Stimulated activated CD8-positive, alpha-beta memory T cell treated with anti-CD3 and anti-CD28 coated beads, Interleukin-2, amount 100 ng/mL, for 48 hours (primary cell): ENCODE measurements at places on chromosomes 3 and 15.

DNA sequence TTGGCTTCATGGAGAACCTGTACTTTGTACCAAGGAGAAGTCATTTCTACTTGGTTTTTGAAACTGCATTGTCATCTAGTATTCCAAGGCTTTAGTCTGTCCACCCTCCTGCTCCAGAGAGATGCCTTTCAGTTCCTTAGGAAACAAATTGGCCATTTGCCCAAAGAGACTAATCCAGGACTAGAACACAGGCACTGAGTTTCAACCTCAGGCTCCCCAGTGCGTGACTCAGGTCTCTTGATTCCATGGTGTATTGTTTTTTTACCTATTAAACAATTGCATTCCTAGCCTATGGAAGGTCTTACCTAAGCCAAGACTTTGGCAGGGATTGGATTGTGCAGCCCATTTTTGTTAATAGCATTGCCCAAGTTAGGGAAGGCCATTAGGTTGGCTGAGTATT lies 214.8 kb upstream of the CTDSPL start:
- no peak for DNase-seq

- DNase-seq = no peak
Observed at GRCh38 chr3:170418422-170419398, at the start of gene CLDN11. Gene CLDN11, plus strand, starts transcription at chr3:170418868. Its CDS starts 199 bp downstream, at chr3:170419067.

DNA sequence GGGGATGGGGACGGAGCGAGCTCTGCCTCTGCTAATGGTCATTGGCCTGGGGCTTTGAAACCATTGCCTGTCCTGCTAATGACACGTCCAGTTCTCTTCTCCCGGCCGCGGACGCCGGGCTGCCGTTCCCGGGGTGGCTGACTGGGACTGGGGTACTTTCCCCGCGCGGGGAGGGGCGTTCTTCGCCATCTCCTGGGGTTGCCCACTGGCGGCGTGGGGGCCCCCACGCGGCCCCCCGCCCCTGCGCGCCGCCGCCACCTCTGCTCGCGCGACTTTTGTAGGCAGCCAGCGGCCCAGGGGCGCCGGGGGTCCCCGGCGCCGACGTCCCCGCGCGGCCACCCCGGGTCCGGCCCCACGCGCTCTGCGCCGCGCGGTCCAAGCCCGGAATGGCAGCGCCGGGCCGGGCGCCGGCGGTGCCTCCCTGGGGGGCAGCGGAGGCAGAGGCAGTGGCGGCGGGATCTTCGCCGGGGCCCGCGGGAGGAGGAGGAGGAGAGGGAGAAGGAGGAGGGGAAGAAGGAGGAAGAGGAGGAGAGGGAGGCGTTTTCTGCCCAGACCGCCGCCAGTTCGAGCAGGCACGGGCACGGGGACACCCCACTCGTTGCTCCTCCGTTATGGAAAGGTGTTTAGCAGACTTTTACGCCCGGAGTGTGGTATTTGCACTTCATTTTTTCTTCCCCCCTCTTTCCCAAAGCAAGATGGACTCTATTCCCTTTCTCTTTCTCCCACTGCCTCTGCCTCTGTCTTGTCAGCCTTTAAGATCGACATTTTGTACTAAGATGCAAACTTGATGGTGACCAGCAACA lies 2.3 kb downstream of the BBX start:
- peak; percentile 13 for DNase-seq

DNA sequence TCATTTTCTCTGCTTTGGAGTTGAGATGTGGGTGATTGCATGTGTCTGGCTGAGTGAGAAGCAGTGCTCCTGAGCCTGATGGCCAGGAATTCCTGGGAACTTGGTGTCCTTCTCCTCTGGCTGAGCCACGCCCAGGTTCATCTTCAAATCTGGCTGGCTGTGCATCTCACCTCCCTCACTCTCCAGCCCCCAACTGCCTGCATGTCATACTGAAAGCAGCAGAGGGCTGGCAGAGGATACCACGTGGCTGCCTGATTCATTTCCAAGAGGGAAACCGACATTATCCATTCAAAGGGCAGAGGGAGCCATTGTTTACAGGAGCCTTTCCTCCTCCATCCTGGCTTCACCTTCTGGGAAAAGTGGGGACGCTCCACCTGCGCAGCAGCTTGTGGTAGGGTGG lies 57.4 kb downstream of the ABHD5 start:
- no peak for DNase-seq

DNA sequence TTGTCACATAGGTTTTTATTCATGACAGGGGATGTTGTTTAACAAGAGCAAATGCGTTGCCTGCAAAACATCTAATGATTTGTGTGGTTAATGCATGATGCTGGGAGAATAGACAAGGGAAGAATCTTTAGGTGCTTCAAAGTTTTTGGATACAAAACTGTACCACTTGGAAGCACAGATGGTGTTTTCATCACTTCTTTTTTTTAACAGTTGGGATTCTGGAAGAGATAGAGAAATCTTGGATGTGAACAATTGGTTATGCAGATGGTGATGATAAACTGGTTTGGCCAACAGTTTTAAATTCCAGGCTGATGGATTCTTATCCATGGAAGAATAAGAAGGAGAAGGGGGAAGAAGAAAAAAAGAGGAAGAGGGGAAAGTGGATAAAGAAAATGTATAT lies 379.4 kb downstream of the KCNH8 start:
- DNase-seq = no peak

DNA sequence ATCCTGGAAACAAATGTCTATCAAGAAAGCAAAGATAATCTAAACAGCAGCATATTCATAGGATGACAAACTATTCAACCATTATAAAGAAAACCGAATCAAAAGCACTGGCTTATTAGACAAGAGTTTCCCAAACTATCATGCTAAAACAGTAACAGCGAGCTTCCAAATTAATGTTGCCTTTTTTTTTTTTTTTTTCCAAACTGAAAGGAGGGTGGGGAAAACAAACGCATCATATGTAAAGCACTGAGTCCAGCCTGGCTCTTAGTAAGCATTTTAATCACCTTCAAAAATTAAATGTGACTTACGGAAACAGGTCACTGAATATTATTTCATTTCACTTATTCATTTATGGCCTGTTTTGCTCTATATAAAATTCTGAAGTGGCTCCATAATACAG lies 2.3 kb downstream of the TJP1 start:
- no peak for DNase-seq

- no peak for DNase-seq
Observed at GRCh38 chr3:142000325-142000870, 124.0 kb downstream of the ATP1B3 start.

DNA sequence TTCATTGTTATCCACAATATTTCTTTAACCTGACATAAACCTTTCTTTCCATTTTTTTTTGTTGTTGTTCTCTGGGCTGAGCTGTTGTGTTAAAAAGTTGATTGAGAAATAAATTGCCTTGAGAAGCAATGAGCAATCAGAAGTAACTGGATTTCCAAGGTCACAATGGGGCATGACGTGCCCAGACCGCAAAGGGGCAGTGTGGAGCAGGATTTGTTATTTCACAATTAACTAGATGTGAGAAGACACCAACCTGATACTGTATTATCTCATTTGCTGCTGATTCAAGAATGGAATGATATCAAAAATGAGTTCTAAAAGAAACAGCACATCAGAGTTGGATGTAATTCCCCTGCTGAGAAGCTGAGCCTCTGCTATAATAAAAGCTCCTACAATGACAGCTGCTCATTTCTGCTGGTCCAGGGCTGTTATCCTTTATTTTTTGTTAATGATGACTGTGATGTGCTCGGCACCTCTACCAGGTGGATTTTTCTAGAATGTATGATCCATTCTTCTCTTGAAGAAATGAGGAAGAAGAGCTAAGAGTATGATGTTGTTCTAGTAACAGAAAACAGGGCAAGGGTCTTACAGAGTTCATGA lies 28.1 kb downstream of the CPNE4 start:
- DNase-seq = no peak

GRCh38 chr3:76869726-76870384 lies 170.0 kb upstream of the ROBO2 start:
- no peak for DNase-seq

- DNase-seq = peak; percentile 82
Observed at GRCh38 chr15:88894348-88894818, 961 bp downstream of the HAPLN3 start.

DNA sequence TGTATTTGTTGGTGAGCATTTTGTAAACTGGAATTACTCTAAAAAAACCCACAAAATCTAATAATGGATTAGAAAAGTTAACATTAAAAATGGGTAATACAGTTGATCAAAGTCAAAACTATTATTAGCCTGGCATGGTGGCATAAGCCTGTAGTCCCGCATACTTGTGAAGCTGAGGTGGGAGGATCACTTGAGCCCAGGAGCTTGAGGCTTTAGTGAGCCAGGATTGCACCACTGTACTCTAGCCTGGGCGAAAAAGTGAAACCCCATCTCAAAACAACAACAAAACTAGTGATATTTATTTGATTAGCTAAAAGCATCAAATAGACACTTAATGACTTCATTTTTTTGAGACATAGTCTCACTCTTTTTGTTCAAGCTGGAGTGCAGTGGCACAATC lies 3.6 kb downstream of the SNX1 start:
- no peak for DNase-seq

DNA sequence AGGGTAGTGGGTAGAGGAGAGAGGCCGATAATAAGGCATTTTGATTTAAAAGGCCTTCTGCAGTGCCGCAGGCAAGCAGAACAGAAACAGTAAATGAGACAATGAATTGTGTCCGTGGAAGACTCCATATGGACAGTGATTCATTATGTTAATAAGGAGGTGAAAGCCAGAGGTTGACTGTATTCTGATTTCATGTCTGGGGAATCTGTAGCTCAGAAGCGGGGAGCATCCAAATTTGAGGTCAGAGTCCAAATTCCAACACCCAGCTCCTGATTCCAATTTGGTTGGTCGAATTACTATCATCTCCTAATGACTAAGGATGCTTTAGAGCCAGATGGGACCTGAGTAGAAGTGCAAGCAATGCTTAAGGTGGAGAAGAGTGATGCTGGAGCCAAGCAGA lies 1.0 kb upstream of the TBC1D21 start:
- no peak for DNase-seq

GRCh38 chr3:194306109-194306686 lies 44.9 kb downstream of the CPN2 start:
- no peak for DNase-seq

DNA sequence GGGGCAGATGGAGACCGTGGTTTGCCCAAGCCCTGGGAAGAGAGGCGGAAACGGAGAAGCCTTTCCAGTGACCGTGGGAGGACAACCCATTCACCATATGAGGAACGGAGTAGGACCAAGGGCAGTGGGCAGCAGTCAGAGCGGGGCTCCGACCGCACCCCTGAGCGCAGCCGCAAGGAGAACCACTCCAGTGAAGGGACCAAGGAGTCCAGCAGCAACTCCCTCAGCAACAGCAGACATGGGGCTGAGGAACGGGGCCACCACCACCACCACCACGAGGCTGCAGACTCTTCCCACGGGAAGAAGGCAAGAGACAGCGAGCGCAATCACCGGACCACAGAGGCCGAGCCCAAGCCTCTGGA lies 2.0 kb downstream of the RBM15B start:
- no peak for DNase-seq

DNA sequence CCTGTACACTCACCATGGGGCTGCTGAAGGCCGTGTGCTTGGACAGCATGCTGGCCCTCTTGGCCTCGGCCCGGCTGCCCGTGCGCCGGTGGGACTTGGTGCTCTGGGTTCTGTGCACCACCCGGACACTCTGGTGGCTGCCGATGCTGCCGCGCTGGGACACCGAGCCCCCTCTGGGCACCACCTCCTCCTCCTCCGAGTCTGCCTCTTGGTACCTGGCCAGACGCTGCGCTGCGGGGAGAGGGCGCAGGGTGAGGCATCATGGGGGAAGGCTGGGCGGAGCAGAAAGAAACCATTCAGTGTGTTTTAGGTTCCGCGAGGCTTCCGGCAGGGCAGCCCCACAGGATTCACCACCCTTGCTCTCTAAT lies 145.0 kb downstream of the ATP10A start:
- DNase-seq = no peak

GRCh38 chr3:21330293-21330692 lies 420.7 kb downstream of the ZNF385D start:
- no peak for DNase-seq

DNA sequence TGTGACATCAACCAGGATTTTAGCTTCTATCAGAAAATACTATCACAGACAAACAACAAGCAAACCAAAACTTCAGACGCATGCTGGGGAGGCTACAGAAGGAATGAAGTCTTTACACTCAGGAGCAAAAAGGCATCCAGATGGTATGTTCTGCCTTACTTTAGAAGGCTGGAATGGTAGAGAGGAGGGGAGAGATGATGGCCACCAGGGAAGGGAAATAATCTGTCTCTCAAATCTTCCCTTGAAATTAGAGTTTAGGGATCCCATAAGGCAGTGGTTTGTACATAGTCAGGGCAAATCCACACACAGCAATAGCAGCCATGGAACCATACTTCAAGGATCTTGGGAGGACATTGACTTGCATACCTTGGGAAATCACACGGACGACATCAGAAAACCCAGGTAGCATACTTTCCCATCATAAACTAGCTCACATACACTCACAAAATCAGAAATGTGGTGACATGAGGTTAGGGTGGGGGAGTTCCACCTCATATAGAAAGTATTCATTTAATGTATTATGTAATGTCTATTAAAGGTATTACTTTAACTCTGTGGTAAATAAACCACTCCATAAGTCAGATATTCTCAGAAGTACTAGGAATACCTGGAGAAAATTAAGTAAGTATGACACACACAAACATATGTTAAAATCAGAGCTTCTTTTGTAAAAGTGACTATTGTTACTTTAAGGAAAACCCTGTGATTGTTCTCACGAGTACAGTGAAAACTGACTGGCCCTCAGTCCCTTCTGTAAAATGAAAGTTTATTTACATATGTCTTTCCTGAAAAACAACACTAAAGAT lies 9.4 kb downstream of the BTLA start:
- DNase-seq = no peak

DNA sequence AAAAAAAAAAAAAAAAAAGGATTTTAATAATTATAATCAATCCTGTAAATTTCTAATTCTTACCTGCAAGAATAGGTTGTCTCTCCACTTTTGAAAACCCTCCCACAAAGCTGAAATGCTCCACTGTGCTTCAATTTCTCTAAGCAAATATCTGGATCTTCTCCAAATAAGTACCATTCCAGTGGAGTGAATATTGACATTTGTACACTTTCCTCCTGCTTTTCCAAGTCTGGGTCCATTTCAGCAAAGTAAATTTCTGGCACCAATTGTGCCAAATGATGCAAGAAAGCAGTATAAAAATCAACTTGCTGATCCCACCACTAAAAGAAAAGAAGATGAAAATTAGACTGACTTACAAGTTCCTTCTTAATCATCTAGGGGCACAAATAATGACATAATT lies 19.9 kb downstream of the UBR1 start:
- no peak for DNase-seq

- DNase-seq = no peak
Observed at GRCh38 chr3:156631323-156631722, 43.1 kb upstream of the TIPARP start.

DNA sequence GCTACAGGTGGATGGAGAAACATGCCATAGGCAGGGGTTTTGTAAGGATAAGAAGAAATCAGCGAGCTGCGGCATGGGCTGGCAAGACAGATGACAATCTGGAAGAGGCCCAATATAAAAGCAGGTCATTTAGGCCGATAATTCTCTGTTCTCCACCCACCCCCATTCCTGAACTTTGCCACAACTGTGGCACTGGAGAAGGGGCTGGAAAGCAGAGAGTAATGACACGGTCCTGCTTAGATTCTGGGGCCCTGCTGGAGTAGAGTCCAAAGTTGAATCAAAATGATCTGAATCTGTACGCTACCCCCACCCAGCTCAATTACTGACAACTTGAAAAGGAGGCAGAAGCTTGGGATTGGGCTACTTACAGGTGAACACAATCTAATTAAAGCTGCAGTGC lies 18.4 kb upstream of the BUB1B start:
- DNase-seq = no peak
